ENCODE measurements at places on chromosomes 11 and 22. TPM values are rescaled to one million over a fixed set of nuclear protein-coding genes. Genes with fewer than 3 reads are reported as not detected.

The FAM180B gene
- not detected for total RNA-seq

The DRICH1 gene
- total RNA-seq = 0.26 TPM

- peaks cover 6% of the 10 kb centered on the region for H3K4me1 ChIP-seq
- no peaks in the 10 kb centered on the region for H3K27me3 ChIP-seq
- H3K36me3 ChIP-seq = no peaks in the 10 kb centered on the region
- H3K4me3 ChIP-seq = no peak overlapping the region
These were observed 87.0 kb downstream of the MORC2 start for GRCh38 chr22:30881361-30882183.

GRCh38 chr11:16985297-16985696 lies 28.9 kb downstream of the PLEKHA7 start:
- peaks cover 48% of the 10 kb centered on the region for H3K4me1 ChIP-seq
- H3K36me3 ChIP-seq = no peaks in the 10 kb centered on the region
- no peak for DNase-seq
- no peaks in the 10 kb centered on the region for H3K27me3 ChIP-seq
- no peak overlapping the region for H3K4me3 ChIP-seq

GRCh38 chr22:38309614-38310517 lies 7.4 kb downstream of the CSNK1E start:
- H3K4me3 ChIP-seq = no peak overlapping the region
- H3K27ac ChIP-seq = peak overlapping the region; percentile 74
- H3K4me1 ChIP-seq = peaks cover 87% of the 10 kb centered on the region
- peaks cover 60% of the 10 kb centered on the region for H3K36me3 ChIP-seq

GRCh38 chr22:43114958-43115357 lies 4.4 kb downstream of the BIK start:
- H3K27me3 ChIP-seq = peaks cover 44% of the 10 kb centered on the region
- no peak for DNase-seq
- no peaks in the 10 kb centered on the region for H3K36me3 ChIP-seq
- H3K4me1 ChIP-seq = peaks cover 12% of the 10 kb centered on the region
- no peak overlapping the region for H3K4me3 ChIP-seq

DNA sequence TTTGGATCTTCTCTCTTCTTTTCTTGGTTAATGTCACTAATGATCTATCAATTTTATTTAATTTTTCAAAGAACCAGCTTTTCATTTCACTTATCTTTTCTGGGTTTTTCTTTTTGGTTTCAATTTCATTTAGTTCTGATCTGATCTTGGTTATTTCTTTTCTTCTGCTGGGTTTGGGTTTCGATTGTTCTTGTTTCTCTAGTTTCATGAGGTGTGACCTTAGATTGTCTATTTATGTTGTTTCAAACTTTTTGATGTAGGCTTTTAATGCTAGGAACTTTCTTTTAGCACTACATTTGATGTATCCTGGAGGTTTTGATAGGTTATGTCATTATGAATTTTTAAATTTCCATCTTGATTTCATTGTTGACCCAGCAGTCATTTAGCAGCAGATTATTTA lies 142.3 kb downstream of the C11orf87 start:
- no peaks in the 10 kb centered on the region for H3K4me1 ChIP-seq
- no peaks in the 10 kb centered on the region for H3K36me3 ChIP-seq
- H3K27me3 ChIP-seq = no peaks in the 10 kb centered on the region
- DNase-seq = no peak
- H3K4me3 ChIP-seq = no peak overlapping the region

DNA sequence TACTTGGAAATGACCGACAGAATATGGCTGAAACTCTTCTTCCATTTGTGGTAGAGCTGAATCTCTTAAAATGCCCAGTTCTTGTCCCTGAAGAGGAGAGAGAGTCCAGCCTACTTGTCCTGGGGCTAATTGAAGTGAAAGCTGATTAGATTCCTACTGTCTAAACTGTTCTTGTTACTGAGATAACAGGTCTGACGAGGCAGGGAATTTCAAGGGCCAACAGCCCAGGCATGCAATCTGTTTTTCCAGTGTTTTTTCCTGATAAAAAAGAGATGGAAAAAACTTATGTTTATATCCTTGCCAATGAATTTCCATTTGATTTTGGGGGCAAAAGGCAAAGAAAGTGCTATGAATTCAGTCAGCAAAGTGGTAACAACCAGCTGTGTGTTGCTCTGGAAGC lies 195.5 kb downstream of the ETS1 start:
- H3K27me3 ChIP-seq = no peaks in the 10 kb centered on the region
- no peaks in the 10 kb centered on the region for H3K4me1 ChIP-seq
- H3K27ac ChIP-seq = no peak overlapping the region
- no peak for DNase-seq
- no peaks in the 10 kb centered on the region for H3K36me3 ChIP-seq
- no peak overlapping the region for H3K4me3 ChIP-seq

The OR51A2 gene
- not detected for total RNA-seq

The OPCML gene
- total RNA-seq = 1.5 TPM

The ZBTB16 gene
- 0.34 TPM for total RNA-seq

GRCh38 chr11:43904742-43905535 lies 24.3 kb downstream of the ALKBH3 start:
- H3K4me3 ChIP-seq = no peak overlapping the region
- no peak overlapping the region for H3K27ac ChIP-seq
- H3K4me1 ChIP-seq = no peaks in the 10 kb centered on the region
- no peaks in the 10 kb centered on the region for H3K27me3 ChIP-seq
- DNase-seq = no peak
- no peaks in the 10 kb centered on the region for H3K36me3 ChIP-seq

The INS gene
- total RNA-seq = 0.62 TPM

The EFEMP2 gene
- 17.9 TPM for total RNA-seq

- peaks cover 2% of the 10 kb centered on the region for H3K27me3 ChIP-seq
- H3K4me3 ChIP-seq = no peak overlapping the region
- no peaks in the 10 kb centered on the region for H3K4me1 ChIP-seq
- no peaks in the 10 kb centered on the region for H3K36me3 ChIP-seq
These were observed 56.3 kb upstream of the TP53I11 start for GRCh38 chr11:45007011-45007410.

GRCh38 chr11:122656073-122656630 lies 630 bp downstream of the UBASH3B start:
- peaks cover 26% of the 10 kb centered on the region for H3K4me1 ChIP-seq
- peaks cover 4% of the 10 kb centered on the region for H3K36me3 ChIP-seq
- peak; percentile 56 for DNase-seq
- peaks cover 22% of the 10 kb centered on the region for H3K27me3 ChIP-seq
- peak overlapping the region; percentile 93 for H3K4me3 ChIP-seq

GRCh38 chr22:17808693-17809403 lies 34.6 kb upstream of the BID start:
- no peaks in the 10 kb centered on the region for H3K27me3 ChIP-seq
- DNase-seq = no peak
- H3K4me3 ChIP-seq = no peak overlapping the region
- peaks cover 12% of the 10 kb centered on the region for H3K4me1 ChIP-seq
- peak overlapping the region; percentile 49 for H3K27ac ChIP-seq

DNA sequence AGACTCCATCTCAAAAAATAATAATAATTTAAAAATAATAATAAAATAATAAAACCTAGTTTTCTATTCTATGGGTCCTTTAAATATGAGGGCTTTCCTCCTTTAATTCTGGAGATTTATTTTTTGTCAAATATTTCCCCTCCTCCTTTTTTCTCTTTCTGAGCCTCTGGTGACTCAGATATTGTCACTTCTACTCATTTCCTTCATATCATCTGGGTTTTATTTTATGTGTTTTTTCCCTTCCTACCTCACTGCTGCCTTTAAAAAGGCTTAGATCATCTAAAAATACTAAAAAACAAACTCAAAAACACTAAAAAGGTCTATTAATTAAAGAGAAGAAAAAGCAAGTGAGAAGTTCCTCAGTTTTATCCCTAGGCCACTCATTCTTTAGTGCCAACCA lies 138.9 kb downstream of the SPON1 start:
- no peak overlapping the region for H3K4me3 ChIP-seq
- no peaks in the 10 kb centered on the region for H3K27me3 ChIP-seq
- DNase-seq = no peak
- no peaks in the 10 kb centered on the region for H3K36me3 ChIP-seq

The PDGFD gene
- 2.9 TPM for total RNA-seq

- no peak for DNase-seq
- H3K4me3 ChIP-seq = no peak within 1 kb of the TSS
- no peaks in the 10 kb centered on the region for H3K27me3 ChIP-seq
These were observed at the start of gene MMP10 for GRCh38 chr11:102780491-102780918. Gene MMP10, minus strand, starts transcription at chr11:102780628. Its CDS starts 37 bp downstream, at chr11:102780591.

DNA sequence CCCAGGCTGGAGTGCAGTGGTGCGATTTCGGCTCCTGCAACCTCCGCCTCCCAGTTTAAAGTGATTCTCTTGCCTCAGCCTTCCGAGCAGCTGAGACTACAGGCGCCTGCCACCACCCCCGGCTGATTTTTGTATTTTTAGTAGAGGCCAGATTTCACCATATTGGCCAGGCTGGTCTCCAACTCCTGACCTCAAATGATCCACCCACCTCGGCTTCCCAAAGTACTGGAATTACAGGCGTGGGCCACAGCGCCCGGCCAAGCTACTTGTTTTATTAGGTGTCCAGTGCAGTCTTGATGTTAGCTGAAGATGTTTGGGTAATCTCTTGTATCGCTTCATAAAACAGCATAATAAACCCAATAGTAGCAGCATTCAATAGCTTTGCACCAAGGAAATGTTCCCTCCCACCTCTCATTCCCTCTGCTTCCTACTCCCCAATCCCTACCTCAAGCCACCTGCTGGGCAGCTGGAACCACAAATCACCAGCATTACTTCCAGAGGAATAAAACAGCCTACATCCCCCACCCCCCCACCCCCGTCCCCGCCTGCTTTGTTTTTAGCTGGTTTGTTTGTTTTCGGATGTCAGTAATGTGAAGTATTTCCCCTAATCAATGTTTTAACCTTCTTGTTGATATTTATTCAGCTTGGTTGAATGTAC lies 11.0 kb upstream of the GRIK4 start:
- peaks cover 65% of the 10 kb centered on the region for H3K4me1 ChIP-seq
- no peak overlapping the region for H3K4me3 ChIP-seq
- no peaks in the 10 kb centered on the region for H3K36me3 ChIP-seq

The SPI1 gene
- total RNA-seq = 0.59 TPM

- DNase-seq = no peak
- no peaks in the 10 kb centered on the region for H3K27me3 ChIP-seq
- H3K4me1 ChIP-seq = no peaks in the 10 kb centered on the region
- peaks cover 29% of the 10 kb centered on the region for H3K36me3 ChIP-seq
- H3K4me3 ChIP-seq = no peak overlapping the region
- H3K27ac ChIP-seq = no peak overlapping the region
These were observed 19.8 kb downstream of the TRIM5 start for GRCh38 chr11:5665051-5665570.

The TBCEL gene
- 14.3 TPM for total RNA-seq

DNA sequence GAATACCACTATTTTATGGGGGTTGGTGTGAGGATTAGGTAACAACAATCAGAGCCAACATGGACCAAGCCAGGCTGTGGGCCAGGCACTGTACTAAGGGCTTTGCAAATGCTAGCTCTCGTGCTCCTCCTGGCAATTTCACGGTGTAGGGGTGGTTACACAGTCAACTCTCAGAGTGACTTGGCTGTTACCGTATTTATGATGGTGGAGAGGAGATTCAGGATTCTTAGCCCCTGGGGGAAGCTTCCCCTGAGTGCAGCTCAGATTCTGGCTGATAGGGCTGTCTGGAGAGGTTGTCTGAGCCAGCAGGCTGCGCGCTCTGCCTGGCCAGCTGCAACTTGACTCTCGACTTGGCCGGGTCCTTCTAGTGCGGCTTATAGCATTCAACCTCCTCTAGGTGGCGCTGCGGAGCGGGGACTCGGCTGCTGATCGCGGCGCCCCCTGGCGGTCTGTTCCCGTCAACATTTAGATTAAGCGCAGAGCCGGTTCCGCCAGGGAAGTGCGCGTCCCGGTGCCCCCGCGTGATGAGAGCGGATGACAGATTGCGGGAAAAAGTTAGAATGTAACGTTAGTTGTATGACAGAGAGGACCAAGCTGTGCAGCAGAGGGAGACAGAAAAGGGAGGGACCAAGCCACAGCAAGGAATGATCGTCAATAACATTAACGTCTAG lies 4.5 kb upstream of the NCF4 start:
- H3K36me3 ChIP-seq = no peaks in the 10 kb centered on the region
- H3K4me1 ChIP-seq = peaks cover 9% of the 10 kb centered on the region
- H3K27ac ChIP-seq = peak overlapping the region; percentile 20
- H3K4me3 ChIP-seq = peak overlapping the region; percentile 37

DNA sequence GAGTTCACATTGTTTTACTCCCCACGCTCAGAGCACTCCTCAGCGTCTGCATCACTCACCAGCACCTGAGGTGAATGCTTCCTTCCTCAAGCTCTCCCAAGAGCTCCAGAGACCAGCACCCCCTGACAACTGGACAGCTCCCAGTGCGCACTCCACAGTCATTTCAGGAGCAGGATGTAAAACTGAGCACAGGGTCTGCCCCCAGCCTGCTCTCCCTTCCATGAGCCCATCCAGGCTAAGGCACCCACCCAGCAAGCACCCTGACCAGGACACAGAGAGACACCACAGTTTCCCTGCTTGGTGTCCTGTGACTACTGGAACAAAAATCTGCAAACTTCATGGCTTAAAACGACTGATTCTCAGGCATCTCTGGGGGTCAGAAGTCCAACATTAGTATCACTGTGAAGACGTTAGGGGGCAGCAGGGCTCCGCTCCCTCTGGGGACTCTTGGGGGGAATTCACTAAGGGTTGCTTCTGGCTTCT lies 3.3 kb downstream of the SCGB1D2 start:
- H3K4me3 ChIP-seq = no peak overlapping the region
- peaks cover 8% of the 10 kb centered on the region for H3K36me3 ChIP-seq
- no peak overlapping the region for H3K27ac ChIP-seq
- peak; percentile 73 for DNase-seq
- H3K4me1 ChIP-seq = peaks cover 7% of the 10 kb centered on the region

The SLC17A6 gene
- 0.24 TPM for total RNA-seq

The ANKRD42 gene
- total RNA-seq = 5.8 TPM

GRCh38 chr22:23117891-23118646 lies 23.7 kb downstream of the RSPH14 start:
- H3K27me3 ChIP-seq = peaks cover 16% of the 10 kb centered on the region
- no peak for DNase-seq
- no peak overlapping the region for H3K4me3 ChIP-seq
- peaks cover 3% of the 10 kb centered on the region for H3K4me1 ChIP-seq

- H3K4me3 ChIP-seq = no peak overlapping the region
- no peak overlapping the region for H3K27ac ChIP-seq
- 0 out of 2 replicates have a peak, but pooled peaks cover 3% of the 10 kb centered on the region for H3K36me3 ChIP-seq
- DNase-seq = no peak
- peaks cover 7% of the 10 kb centered on the region for H3K27me3 ChIP-seq
- H3K4me1 ChIP-seq = peaks cover 17% of the 10 kb centered on the region
These were observed 5.5 kb downstream of the KIAA0930 start for GRCh38 chr22:45235101-45235777.

The KCTD14 gene
- 15.7 TPM for total RNA-seq

- H3K27ac ChIP-seq = peak overlapping the region; percentile 77
- H3K36me3 ChIP-seq = peaks cover 14% of the 10 kb centered on the region
- no peaks in the 10 kb centered on the region for H3K27me3 ChIP-seq
- H3K4me3 ChIP-seq = no peak overlapping the region
- peaks cover 6% of the 10 kb centered on the region for H3K4me1 ChIP-seq
These were observed 22.9 kb downstream of the RPUSD4 start for GRCh38 chr11:126188332-126189108.

The FOLR2 gene
- not detected for total RNA-seq
